ENCODE measurements at places on chromosomes 16 and 17. TPM values are rescaled to one million over a fixed set of nuclear protein-coding genes. Genes with fewer than 3 reads are reported as not detected.

The MYLK3 gene
- total RNA-seq = 0.13 TPM

The HSDL1 gene
- 24.9 TPM for total RNA-seq

The KRT32 gene
- total RNA-seq = not detected

The CES1 gene
- not detected for total RNA-seq

The WNT9B gene
- not detected for total RNA-seq

All from dermis microvascular lymphatic vessel endothelial cell (primary cell).